Stimulated activated CD4-positive, alpha-beta T cell treated with anti-CD3 and anti-CD28 coated beads, TNF-alpha, amount 100 ng/mL, for 1 hour (primary cell): ENCODE measurements at places on chromosomes 6 and 20.

DNA sequence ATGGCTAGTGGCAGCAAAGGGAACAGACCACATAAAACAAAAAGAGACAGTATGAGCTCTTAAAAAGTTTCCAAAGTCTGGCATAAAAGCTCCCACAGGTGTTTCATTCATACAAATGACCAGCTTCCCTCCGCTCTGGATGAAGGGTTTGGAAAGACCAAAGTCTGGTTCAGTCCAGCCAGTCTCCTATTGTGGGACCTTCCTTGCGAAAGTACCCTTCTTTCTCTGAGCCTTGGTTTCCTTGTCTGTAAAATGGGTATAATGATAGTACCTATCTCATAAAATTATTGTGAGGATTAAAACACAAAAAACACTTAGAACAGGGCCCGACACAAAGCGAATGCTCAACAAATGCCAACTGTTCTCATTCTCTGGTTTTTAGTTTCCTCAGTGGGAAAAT, 77.2 kb downstream of the UNC5CL start:
- no peak for DNase-seq

- no peak for DNase-seq
These were observed 4.2 kb downstream of the SCML4 start for GRCh38 chr6:107819964-107820337.

- DNase-seq = no peak
These were observed 1.9 kb downstream of the TMEM239 start for GRCh38 chr20:2817891-2818595.

- no peak for DNase-seq
These were observed 1.4 kb downstream of the LTA start for GRCh38 chr6:31573239-31574105.
